ENCODE measurements at places on chromosomes 3 and 15. TPM values are rescaled to one million over a fixed set of nuclear protein-coding genes. Genes with fewer than 3 reads are reported as not detected.

DNA sequence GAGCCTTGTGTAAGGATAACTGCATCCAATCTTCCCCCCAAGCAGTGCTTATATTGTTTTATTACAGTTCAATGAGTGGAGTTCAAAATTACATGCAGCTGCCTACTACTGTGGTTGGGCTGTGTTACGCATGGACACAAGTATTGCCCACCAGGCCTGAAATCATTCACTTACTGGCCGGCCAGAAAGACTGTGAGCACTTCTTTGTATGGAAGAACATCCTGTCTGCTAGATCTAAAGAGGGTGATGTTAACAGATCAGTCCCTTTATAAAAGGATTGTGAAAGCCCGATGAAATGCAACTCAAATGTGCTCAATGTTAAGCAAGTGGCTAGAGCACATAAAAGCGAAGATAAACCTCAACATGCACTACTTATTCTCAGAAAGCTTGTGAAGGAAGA, 132.5 kb downstream of the FOXP1 start:
- no peak for DNase-seq

GRCh38 chr3:188319569-188319968, 165.6 kb downstream of the LPP start:
- peak; percentile 69 for DNase-seq

Gene EPHB3
- 3.0 TPM for total RNA-seq

Gene CDHR4
- total RNA-seq: not detected

Data from GM23248 (cell line).